Mucosa of gallbladder (tissue), 1 donor: ENCODE measurements at places on chromosomes 1 and 21. TPM values are rescaled to one million over a fixed set of nuclear protein-coding genes. Genes with fewer than 3 reads are reported as not detected.

- DNase-seq, result no peak
These were observed 1.2 kb upstream of the EXTL1 start for GRCh38 chr1:26020330-26020768.

DNA sequence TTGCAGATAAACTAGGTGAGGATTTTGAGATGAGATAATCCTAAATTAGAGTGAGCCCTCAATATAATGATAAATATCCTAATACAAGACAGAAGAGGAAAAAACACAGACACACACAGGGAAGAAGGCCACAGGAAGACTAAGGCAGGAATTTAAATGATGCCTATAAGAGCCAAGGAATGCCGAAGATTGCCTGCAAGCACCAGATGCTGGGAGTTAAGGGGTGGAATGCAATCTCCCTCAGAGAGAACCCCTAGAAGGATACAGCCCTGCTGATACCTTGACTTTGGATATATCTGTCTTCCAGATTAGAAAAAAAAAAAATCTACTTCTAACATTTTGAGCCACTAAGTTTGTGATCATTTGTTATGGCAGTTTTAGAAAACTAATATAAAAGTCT, 299.7 kb upstream of the PRMT6 start:
- DNase-seq, result no peak

- no peak for DNase-seq
These were observed 7.3 kb downstream of the GNG4 start for GRCh38 chr1:235642011-235642942.

DNA sequence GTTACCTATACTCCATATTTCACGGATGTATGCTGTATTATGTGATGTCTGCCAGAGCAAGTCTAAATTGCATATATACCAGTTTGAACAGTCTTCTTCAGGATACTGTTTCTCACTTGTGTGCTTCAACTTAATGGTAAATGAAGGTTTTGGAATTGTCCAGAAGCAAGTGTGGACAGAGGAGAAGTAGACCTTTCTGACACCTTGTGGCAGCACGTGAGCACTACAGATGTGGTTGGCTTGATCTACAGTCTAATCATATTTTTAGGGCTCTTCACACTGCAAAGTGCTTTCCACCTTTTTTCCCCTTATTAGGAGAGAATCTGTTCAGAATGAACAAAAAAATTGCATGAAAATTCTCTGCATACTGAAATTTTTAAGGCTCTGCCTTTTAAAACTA, 10.9 kb downstream of the MORC3 start:
- DNase-seq, result peak; percentile 37

DNA sequence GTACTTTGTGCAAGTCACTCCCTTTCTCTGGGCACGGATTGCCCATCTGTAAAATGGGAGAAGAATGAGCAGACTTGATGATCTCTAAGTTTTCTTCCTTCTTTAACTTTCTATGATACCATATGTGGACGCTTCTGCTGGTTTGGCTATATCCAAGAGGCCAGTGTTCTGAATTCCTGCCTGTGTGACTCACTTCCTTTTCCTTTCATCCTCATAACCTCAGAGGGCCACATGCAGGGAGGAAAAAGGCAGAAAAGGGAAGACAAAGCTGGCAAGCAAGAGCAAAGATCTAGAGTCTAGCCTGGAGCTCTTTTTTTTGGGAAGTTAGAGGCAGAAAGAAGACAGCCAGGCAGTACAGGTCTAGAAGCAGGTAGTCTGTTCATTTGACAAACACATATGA, 151.2 kb downstream of the OMA1 start:
- no peak for DNase-seq

GRCh38 chr1:236768601-236769000, 26.5 kb upstream of the MTR start:
- DNase-seq, result no peak

DNA sequence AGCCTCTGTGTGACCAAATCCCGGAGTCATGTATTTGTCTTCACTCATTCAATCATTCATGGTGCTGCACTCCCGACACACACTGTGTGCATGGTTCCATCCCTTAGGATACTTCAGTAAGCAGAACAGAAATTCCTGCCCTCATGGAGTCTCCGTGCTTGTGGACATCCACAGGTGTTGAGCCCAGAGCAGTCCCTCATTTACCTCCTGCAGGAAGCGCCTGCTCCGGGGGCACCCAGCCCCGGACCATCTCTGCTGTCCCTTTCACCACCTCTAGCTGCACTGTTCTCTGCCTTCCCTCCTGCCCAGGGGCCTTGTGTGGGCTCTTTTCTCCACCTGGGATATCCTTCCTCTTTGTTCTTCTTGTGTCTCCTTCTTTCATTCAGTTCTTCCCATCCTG, 9.5 kb upstream of the ZBTB21 start:
- DNase-seq, result no peak

- no peak for DNase-seq
These were observed 43.6 kb downstream of the PTPRU start for GRCh38 chr1:29279951-29280391.

DNA sequence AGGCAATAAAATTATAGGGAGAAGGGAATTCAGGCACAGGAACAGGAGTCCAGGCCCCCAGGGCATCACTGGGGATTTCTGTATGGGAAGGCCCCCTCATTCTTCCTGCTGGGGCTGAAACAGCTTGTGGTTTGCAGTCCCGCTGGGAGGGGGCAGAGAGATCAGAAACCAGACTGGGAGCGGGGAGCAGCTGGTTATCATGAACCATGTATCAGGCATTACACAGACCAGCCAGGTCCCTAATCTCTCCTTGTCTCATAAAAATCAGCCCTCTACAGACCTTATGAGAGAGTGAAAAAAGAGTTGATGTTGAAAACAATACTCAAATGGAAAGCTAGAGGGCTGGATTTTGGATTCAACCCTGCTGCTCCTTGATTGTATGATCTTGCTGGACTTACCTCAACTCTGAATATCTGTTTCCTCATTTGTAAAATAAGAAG, 93.4 kb upstream of the F3 start:
- DNase-seq, result no peak

Gene HMCN1
- total RNA-seq, result 3.7 TPM

- no peak for DNase-seq
These were observed 72.3 kb upstream of the CAPZB start for GRCh38 chr1:19557609-19558051.

DNA sequence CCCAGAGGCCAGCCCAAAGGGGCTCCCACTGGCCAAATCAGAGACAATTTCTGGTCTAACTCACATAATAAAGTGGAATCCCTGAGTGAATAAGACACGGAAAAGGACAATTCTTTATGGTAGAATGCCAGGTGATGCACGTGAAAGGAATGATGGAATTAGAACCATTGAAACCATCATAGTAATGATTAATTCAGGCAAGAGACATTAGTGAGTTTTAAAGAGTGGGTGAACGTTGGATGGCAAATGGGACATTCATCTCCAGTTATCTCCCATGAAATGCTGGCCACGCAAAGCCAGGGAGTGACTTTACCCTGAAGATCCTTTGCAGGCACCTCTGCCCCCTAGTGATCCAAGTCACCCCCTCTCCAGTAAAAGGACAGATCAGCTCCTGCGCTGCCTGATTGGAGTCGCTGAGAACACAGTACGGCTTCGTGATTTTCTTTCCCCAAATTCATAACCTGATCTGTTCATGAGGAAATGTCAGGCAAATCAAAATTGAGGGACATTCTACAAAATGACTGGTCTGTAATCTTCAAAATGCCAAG, 87.5 kb downstream of the AJAP1 start:
- DNase-seq, result no peak

Gene KRTAP19-3
- not detected for total RNA-seq

DNA sequence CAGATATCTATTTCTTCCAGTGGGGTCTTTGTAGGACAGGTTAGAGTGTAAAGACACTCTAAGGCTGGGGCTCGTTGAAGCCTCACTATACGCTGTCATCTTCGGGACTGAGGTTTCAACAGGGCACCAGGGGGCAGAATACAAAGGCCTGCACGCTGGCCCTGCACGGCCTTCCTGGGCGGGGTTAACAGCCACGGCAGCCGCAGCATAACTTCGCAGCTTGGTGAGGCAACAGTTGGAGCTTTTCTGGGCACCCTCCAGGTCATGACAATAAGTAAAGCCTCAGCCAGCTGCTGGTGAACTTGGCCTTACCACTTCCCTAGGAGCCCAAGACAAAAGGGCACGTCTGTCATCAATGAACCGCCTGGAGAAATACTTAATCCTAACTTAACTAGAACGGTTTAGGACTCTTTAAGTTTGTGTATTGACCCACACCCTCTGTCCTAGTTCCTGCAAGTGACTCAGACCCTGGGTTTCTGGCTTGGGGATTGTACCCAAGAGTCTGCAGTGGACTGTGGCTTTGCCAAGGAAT, 2.3 kb upstream of the RUNX1 start:
- DNase-seq, result peak; percentile 85

- no peak for DNase-seq
These were observed 35.5 kb downstream of the CRP start for GRCh38 chr1:159678939-159679338.

DNA sequence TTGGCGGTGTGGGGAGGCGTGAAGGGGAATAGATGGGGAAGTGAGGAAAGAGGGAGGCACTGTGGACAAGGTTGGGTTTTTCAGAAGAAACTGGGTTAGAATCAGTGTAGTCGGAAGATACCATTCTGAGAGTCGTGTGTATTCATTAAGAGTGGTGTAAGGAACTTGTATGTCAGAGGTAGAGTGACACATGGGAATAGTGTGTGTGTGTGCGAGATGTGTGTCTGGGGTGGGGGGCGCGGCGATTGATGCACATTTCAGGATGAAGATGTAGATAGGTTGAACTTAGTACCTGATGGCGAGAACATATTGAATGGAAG, 878 bp downstream of the SMG7 start:
- DNase-seq, result no peak

DNA sequence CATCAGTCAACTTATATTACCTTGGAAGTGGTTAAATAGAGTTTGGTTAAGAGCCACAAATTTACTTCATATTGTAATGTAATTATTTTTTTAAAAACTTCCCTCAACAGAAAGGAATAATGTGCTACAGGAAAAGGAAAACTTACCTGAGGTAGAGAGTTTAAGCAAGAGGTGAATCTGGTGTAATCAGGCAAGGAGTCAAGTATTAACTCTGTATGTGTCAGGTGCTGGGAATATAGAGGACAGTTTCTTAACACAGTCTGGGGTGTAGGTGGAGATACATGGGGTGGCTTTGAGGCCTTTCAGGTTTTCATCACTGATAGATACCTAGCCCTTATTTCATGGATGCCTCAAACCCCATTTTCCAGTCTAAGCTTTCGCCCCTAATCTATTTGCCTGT, 25.9 kb upstream of the MYOCOS start:
- no peak for DNase-seq

DNA sequence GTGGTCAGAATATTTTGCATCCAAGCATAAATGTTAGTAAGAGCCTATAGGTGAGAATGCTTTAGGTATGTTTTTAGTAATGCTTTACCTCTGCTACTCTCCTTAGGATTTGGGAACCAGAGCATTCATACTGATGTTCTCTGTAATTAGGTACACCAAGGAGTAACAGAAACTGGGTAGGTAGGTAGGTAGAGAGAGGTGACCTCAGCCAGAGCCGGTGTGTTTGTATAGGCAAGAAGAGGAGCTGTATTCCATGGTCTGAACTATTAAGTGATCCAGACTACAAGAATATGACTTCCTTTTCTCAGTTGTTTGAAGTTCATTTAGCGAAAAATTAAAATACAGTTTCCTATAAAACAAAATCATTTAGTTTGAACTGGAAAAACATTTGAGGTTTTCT, 108.5 kb downstream of the SDCCAG8 start:
- DNase-seq, result no peak

Gene IRF6
- total RNA-seq, result 104 TPM

- DNase-seq, result no peak
These were observed 93.4 kb downstream of the BCAR3 start for GRCh38 chr1:93588206-93588605.

GRCh38 chr1:177249231-177249630, 78.5 kb downstream of the BRINP2 start:
- no peak for DNase-seq

- no peak for DNase-seq
These were observed 42.9 kb downstream of the NFIA start for GRCh38 chr1:61125263-61125662.

DNA sequence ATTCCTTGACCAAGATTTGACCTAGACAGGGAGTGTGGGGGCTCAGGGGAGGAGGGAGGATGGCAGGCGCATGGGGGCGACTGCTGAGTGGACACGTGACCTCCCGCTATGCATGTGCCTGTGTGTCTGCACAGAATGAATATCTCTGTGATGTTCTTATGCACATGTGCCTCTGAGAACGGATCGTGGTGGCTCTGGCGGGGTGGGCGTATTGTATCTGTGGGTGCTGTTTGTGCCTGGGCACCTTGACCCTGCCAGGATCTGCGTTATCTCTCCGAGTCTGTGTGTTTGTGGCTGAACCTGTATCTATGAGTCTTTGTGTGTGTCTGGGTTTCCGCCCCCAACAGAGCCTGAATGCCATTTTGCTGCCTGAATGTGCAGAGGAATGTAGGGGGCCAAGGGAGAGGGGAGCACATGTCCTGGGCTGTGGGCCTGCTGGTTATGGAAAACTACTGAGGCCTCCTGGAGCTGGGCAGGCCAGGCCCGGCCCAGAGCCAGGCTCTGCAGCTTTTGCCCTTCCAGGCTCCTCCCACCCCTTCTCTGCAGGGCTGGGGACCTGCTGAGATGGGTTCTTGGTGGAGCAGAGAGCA, 102.5 kb downstream of the EBNA1BP2 start:
- no peak for DNase-seq

DNA sequence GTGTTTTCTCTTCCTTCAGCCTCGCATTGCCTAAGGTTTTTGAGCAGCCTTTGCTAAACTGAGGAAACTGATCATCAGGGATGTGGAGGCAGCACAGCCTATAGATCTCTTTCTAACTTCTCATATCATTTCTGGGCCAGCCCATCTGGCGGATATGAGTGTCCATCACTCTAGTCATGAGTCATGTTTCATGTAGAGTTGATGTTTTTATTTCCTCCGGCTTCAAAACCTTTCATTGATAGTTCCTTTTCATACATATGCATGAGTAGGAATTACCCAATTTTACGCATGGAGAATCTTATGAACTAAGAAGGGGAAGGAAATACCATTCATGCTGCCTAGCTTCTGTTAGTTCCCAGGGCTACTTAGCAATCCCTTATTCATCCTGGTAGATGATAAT, 66.3 kb downstream of the SPATA46 start:
- no peak for DNase-seq

Gene OR6K3
- total RNA-seq, result not detected

Gene PBXIP1
- total RNA-seq, result 208 TPM

GRCh38 chr1:22018583-22019559, 17.4 kb downstream of the CELA3A start:
- DNase-seq, result no peak

Gene PKLR
- 1.7 TPM for total RNA-seq
